ENCODE measurements at places on chromosomes 16 and 17.

- DNase-seq: no peak
Observed at GRCh38 chr16:70576431-70577255, 53.0 kb downstream of the SF3B3 start.

- no peak for DNase-seq
Observed at GRCh38 chr16:70656712-70657263, 10.4 kb downstream of the IL34 start.

DNA sequence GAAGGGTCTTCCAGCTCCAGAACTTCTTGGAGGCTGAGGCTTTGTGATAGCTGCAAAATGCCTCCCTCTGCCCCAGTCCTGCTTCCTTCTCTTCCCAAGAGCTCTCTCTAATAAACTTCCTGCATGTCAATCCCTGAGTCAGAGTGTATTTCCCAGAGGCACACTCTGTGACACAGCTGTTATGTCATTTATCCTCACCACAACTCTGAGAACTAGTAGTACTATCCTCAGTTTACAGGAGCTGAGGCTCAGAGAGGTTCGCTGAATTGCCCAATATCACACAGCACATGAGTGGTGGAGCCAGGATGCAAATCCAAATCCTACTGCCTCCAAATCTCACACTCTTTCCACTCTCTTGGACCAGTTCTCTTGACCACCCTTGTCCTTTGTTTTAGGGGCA is 20.0 kb downstream of the UNC45B start:
- DNase-seq: no peak

GRCh38 chr17:57106107-57106835 is 21.2 kb downstream of the AKAP1 start:
- DNase-seq: no peak

GRCh38 chr17:47732399-47733046 is 513 bp upstream of the TBX21 start:
- DNase-seq: no peak

- peak; percentile 49 for DNase-seq
Observed at GRCh38 chr17:17836818-17837379, at the start of gene SREBF1. Gene SREBF1 (minus strand): TSS chr17:17836986. CDS start chr17:17836817, 169 bp downstream.

GRCh38 chr16:2919511-2920255 is 8.0 kb downstream of the FLYWCH1 start:
- peak; percentile 40 for DNase-seq

DNA sequence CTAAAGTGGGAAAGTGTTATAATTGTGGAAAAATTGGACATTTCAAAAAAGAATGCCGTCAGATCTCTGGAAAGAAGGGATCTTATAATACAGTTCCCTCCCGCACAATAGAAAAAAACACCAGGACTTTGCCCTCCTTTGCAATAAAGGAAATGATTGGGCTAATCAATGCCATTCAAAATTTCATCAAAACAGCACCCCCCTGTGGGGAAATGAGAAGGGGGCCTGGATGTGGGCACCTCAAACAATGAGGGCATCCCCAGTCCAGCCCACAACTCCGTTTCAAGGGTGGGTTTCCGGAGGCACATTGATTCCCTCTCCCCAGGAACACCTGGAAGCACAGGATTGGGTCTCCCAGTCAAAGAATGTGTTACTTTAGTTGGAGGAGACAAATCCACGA is 26.1 kb downstream of the CD300LG start:
- no peak for DNase-seq

DNA sequence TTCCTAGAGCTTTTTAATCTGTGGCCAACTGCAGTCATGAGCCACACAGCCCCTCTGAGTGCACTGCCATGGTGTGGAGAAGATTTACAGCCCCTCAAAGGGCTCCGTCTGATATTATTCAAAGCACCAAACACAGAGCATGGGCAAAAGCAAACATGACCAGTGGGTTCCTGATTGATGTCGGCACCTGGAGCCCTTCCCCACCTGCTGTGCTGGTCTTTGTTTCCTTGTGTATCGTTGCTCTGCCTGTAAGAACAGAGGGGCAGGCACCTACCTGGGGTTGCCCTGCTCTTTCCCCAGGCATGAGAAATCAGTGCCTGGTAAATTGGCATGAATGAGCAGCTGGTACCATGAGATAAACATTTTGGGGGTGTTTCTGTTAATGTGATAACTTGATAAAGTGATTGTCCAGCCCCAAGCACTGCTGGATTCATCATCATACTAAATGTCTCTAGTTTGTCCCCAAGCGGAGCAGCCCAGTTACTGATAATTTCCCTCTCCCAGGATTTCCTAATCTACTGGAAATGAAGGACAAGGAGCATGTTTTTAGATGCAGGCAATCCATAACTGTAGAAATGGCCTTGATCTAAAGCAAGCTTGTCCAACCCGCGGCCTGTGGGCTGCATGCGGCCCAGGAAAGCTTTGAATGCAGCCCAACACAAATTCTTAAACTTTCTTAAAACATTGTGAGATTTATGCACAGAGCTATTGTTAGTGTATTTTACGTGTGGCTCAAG is 5.0 kb upstream of the SPIRE2 start:
- no peak for DNase-seq

- DNase-seq: no peak
Observed at GRCh38 chr17:69305177-69305576, 21.8 kb downstream of the ABCA5 start.

- no peak for DNase-seq
Observed at GRCh38 chr17:32268734-32269288, 3.2 kb downstream of the RHBDL3 start.

DNA sequence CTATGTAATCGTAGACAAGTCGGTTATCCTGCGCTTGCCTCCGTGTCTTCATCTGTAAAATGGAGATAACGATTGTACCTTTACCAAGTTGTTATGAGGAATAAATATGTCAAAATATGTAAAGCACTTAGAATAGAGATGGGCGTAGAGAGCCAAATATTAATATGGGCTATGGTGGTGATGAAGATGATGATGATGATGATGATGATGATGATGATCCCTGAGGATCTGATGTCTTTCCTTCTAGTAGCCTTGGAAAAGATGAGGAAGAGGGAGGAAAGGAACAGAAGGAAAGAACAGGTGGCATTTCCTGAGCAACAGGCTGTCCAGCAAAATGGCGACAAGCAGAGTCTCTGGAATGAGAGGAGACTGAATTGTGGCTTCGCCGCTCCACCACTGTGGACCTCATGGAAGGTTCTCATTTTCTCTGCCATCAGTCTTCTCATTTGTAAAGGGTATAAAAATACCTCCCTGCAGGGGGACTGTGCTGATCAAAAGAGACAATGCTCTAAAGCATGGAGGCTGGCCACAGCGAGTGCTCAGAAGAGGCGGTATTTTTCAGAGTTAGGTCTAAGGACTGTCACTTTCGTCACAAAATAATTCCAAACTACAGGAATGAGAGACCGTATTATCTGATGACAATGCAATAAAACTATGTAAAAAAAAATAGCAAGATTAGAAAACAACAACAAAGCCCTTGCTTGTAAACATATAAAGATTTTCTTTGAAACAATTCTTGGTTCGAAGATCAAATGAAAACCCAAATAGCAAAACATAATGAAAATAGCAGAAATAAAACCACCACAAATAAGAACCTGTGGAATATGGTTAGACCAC is 17.2 kb upstream of the RCVRN start:
- no peak for DNase-seq

GRCh38 chr17:43350888-43351361 is 47.9 kb upstream of the ARL4D start:
- no peak for DNase-seq

- no peak for DNase-seq
Observed at GRCh38 chr17:74807925-74808324, 31.8 kb upstream of the NAT9 start.

DNA sequence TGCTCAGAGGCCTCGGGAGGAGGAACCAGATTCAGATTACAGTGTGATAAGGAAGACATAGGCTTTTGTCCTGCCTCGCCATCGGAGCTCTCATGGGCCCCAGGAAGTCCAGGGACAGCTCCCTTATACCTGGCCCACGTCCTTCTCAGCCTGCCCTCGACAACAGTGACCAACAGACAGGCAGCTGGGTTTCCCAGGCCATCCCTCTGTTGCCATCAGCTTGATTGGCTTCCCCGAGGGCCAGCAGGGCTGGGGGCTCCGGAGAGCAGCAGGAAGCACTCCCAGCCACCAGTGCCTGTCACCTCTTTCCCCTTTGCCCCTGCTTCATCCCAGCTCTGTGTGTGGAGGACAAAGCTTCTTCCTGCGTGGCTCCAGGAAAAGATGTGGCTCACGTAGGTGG is 17.6 kb downstream of the CD300A start:
- no peak for DNase-seq

- no peak for DNase-seq
Observed at GRCh38 chr17:16932156-16932555, 39.8 kb downstream of the TNFRSF13B start.

DNA sequence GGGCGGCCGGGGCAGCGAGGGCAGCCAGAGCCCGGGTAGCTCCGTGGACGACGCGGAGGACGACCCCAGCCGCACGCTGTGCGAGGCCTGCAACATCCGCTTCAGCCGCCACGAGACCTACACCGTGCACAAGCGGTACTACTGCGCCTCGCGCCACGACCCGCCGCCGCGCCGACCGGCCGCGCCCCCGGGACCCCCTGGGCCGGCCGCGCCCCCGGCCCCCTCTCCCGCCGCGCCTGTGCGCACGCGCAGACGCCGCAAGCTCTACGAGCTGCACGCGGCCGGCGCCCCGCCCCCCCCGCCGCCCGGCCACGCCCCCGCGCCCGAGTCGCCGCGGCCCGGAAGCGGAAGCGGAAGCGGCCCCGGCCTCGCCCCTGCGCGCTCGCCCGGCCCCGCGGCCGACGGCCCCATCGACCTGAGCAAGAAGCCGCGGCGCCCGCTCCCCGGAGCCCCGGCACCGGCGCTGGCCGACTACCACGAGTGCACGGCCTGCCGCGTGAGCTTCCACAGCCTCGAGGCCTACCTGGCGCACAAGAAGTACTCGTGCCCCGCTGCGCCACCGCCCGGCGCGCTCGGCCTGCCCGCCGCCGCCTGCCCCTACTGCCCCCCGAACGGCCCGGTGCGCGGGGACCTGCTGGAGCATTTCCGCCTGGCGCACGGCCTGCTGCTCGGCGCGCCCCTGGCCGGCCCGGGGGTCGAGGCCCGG is 36.1 kb upstream of the ZC3H18 start:
- peak; percentile 38 for DNase-seq

- DNase-seq: no peak
Observed at GRCh38 chr17:17942846-17943245, 29.4 kb downstream of the TOM1L2 start.

DNA sequence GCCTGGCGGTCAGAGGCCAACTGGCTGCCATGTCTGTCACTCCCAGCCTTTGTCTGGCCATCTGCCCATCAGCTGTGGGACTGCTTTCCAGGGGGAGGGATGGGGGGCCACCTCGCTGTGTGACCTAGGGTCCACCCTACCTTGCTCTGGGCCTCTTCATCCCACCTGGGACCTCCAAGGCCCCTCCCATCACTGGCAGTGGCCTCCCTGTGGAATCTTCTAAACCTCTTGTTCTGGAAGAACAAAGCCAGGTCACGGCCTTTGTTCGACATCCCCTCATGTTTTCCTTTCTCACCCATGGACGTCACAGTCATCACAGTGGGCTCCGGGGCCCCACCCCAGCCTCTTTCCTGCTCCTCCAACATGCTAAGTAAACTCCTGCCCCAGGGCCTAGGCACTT is 24.0 kb downstream of the SPNS2 start:
- no peak for DNase-seq

- DNase-seq: no peak
Observed at GRCh38 chr16:12096157-12096777, 119.7 kb downstream of the SNX29 start.

GRCh38 chr16:4859900-4860255 is 12.6 kb downstream of the UBN1 start:
- DNase-seq: no peak

DNA sequence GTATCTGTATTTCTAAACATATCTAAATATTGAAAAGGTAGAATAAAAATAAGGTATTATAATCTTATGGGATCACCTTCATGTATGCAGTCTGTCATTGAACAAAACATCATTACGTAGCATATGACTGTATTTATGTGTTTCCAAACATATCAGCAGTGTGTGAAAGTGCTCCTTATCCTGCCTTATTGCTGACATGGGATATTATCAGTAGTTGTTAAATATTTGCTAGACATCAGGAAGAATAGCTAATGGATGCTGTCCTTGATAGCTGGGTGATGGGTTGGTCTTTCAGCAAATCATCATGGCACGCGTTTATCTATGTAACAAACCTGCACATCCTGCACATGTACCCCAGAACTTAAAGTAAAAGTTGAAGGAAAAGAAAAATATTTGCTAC is 59.1 kb upstream of the FAM20A start:
- no peak for DNase-seq

DNA sequence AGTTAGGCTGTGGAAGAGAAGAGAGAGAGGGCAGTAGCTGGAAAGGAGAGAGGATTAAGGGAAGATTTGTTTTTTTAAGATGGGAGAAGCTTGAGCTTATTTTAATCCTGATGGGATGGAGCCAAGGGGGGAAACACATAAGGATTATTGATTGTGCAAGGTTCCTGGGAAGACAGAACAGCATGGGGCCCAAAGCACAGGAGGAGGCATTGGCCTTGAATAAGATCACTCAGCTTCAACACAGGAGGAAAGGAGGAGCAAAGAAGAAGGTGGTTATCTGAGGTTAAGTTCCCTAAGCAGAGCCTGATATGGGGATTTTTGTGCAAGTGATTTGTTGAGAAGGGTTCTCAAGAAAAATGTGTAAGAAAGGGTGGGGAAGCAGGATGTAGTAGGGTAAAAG is 169.8 kb downstream of the ABCC12 start:
- no peak for DNase-seq

GRCh38 chr16:69283851-69284250 is 27.3 kb upstream of the VPS4A start:
- DNase-seq: no peak

DNA sequence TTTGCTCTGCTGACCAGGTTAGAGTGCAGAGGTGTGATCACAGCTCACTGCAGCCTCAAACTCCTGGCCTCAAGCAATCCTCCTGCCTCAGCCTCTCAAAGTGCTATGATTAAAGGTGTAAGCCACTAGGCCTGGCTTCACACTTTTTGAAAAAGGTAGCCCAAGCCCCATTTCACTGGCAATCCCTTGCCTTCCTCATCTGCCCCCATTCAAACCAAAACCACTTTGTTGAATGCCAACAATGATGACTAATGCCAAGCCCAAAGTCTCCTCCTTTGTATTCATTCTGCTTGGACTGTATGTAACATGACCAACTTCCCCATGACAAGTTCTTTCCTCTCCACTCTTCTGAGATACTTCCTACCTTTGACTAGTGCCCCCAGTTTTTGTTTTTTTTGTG is 33.1 kb downstream of the N4BP1 start:
- DNase-seq: no peak

Measured in activated CD8-positive, alpha-beta memory T cell treated with anti-CD3 and anti-CD28 coated beads for 1 hour (primary cell).